ENCODE measurements at places on chromosomes 4 and X.

GRCh38 chr4:106868381-106869035 is 167.6 kb downstream of the DKK2 start:
- DNase-seq = peak; percentile 85

DNA sequence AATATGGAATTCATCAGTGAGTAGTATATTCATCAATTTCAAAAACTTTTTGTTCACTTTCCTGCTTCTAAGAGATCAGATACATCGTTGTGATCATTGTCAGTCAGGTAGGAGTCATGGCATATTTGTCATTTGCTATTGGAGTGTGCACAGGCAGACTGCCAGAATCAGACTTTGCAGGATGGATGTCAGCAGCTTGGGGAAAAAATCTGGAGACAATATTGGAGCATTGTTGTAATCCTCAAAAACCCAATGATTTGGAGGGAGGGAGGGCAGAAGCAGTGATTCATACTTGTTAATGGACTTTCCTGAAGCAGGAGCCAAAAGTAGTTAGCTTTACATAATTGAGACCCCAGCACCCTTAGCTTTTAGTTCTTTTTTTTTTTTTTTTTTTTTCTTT is 59.6 kb upstream of the DRP2 start:
- DNase-seq = no peak

GRCh38 chr4:100170986-100171385 is 19.3 kb downstream of the DDIT4L start:
- DNase-seq = no peak

- DNase-seq = no peak
Measured at GRCh38 chr4:6523251-6523650, 50.8 kb upstream of the PPP2R2C start.

DNA sequence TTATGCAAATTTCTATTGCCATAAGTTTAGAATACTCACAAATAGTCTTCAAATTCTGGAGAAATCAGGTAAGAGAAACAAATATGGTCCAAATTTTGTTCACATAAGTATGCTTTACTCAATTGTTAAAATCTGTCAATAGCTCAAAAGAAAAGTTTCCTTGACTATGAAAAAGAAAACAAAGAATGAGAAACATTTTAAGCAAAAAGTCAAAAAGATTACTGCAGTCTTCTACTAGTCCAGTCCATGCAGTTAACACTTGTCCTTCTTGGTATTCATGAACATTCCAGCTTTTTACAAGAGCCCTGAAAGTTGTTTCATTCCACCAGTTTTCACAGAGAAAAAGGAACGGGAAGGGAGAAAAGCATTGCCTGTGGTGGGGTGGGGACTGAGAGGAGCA is 54.7 kb upstream of the ZXDA start:
- DNase-seq = no peak

DNA sequence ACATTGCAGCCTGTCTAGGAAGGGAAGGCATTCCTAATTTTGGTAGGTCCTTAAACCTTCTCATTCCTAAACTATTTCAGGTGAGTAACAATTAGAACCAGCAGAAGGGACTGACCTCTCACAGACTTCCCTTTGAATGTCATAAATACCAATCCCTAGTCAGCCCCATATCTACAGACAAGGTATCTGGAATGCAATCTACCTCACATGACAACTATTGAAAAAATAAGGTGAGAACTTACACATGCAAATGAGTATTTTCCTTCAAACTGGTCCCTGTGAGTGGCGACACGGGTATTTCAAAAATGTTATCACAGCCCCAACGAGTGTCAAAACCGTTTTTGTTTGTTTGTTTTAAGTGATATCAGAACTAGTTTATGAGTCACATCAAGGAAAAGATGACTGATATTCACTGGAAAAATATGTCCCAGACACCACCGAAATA is 102.4 kb upstream of the VCX2 start:
- DNase-seq = peak; percentile 61

- DNase-seq = peak; percentile 28
Measured at GRCh38 chr4:156771171-156771837, 200.3 kb downstream of the PDGFC start.

- peak; percentile 6 for DNase-seq
Measured at GRCh38 chr4:24604558-24605214, 20.3 kb upstream of the DHX15 start.

GRCh38 chrX:111831343-111831742 is 44.6 kb upstream of the TRPC5OS start:
- no peak for DNase-seq
